ENCODE measurements at places on chromosomes 5 and 9.

DNA sequence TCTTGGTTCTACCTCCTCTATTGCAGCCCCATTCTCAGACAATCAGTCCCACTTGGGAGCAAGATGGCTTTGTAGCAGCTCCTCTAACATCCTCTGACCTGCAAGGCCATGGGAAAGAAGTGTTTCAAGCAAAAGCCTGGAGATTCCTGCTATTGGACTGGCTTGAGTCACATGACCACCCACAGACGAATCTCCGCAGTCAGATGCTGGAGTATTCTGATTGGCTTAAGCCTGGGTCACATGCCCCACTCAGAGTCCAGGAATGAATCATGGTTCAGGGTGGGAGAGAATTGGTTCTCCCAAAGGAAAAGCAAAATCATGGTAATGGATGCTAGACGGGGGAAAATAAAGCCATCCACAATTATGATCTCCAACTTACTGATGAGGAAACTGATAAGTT, 22.6 kb upstream of the LMX1B start:
- DNase-seq = no peak

- DNase-seq = no peak
Measured at GRCh38 chr5:180311216-180311615, 19.3 kb upstream of the MAPK9 start.

GRCh38 chr9:6978591-6978990, 220.8 kb downstream of the KDM4C start:
- DNase-seq = no peak

DNA sequence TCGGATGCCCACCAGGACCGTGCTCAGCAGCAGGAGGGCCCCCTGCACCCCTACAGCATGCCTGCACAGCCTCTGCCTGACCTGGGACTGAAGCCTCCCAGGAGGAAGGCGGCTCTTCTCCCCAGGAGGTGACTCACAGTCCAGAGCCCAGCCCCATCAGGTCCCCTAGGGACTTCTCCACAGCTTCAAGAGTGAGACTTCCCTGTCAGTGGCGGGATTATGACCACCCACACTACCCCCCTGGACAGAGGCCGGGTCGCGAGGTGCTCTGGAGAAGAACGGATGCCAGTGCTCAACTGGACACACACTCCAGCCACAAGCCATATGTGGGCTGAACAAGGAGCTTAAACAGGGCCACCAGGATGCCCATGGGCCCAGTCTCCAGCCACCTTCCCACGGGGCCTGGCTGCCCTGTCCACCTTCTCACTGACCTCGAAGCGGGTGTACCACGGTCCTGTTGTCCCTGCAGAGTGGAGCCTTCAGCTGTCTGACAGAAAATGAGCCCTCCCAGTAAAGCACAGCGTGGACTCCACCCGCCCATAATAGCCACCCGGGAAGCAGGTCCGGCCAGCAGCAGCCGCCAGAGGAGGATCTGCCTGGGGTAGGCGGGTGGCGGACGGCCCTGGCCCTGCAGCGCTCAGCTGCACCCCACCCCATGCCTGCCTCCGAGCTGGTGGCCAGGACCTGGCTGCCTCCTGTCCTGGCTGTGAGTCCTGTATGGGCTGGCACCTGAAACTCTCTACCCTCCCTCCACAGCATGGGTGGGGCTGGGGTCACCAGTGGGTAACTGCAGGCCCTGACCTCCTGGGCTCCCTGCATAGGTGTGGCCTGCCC, 54.7 kb downstream of the SEMA4D start:
- DNase-seq = no peak

DNA sequence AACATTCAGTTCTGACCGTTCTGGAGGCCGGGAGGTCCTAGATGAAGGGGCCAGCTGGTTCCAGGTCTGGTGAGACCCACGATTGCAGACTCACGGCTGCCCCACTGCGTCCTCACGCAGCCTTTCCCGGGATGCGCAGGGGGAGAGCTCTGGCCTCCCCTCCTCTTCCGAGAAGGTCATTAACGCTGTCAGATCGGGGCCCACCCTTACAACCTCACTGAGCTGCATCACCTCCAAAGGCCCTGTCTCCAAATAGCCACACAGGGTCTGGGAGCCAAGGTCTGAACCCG, 66.6 kb upstream of the PPP1R26 start:
- DNase-seq = no peak

DNA sequence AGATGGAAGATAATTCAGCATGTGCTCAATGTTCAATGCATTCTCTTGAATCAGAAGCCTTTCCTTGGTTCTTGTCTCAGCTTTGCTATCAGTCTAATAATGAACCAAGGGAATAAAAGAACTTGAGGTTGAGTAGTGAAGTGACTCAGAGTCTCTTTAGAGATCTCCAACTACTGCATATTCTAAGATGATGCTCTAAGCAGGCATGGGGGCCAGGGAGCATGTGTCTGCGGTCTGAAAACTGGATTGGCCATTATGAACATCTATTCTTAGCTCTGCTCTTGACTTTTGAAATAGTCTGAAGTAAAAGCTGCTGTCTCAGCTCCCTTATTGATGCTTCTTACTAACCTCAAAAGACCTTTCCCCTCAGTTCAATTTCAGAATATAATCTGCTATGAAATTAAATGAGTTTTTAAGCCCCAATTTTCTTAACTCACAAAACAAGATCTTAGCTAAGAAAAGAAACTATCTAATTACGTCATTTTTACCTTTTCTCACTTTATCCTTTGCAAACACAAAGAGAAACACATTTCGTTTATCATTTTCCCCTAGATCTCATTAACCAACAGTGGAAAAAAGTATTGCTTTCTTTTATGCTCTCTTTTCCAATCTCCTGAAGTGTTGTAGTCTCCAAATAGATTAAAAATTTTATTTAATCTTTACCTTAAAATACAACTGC, 44.8 kb downstream of the PLCXD3 start:
- DNase-seq = no peak

DNA sequence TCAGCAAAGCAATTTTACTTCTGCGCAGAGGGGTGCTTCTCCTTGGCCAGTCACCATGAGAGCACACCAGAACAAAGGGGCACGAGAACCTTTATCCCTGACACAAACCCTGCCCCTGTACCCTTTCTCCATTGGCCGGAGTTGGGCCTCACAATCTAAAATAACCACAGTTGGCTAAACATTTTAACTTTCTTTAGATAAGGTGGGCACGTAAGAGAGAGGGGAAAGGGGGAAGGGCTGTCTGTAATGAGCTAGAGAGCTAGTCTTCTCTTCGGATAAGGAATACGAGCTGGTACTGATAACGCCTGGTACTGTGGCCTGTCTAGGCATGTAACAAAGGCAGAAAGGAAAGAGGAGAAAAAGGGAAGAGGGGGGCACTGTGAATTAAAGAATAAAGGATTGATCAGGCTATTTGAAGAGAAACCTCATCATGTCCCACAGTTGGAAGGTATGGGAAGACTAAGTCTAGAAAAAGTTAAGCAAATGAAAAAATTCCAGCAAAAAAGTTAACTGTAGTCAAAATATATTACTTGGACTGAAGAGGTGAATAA, 1.8 kb upstream of the IARS1 start:
- no peak for DNase-seq

DNA sequence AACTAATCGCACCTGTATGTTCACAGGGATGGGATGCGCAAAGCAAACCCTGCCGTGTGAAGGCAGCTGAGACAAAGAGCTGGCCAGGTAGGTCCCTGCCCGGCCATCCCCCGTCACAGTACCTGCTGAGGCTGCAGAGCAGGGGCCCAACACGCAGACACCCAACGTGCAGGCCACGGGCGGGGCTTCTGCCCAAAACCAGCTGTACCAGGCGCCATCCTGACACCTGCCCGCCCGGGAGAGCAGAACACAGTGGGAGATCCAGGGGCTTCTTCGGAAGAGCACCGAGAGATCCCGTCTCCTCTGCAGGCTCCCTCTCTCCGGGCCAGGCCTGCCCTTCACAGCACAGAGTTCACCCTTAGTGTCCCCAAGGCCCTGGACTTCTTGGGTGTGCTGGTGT, 28.4 kb downstream of the ABO start:
- no peak for DNase-seq

Measured in NCI-H1105 treated with DMSO at 0.1 percent for 48 hours (cell line).